Stimulated activated CD4-positive, alpha-beta T cell treated with anti-CD3 and anti-CD28 coated beads, Interleukin-1b, Interleukin-23, amount 100 ng/mL, for 1 hour (primary cell): ENCODE measurements at places on chromosomes 1 and 21.
A peak's percentile ranks its signal among the peaks of the same experiment; 100 is the strongest.

DNA sequence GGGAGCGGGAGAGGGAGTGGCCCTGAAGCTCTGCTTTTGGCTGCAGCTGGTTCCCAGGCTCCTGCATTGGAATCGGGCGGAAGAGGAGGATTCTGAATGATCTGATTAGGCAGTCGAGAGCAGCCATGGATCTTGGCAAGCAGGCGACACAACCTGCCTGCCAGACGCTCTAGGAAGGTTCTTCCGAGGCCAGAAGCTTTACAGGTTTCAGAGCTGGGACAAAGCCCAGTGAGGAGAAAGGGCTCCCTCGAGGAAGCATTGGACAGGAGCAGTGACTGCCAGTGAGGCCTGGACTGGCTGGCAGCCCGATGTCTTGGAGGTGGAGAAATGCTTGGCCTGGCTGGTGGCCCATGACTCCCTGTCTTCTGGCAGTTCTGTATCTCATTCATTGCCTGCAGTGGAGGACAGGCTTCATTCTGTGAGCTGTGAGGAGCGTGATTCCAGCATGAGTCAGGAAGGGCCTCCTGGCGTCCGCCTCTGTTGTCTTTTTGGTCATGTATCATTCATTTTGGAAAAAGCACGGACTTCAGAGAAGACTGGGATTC, 132.7 kb upstream of the IPO9 start:
- DNase-seq, result no peak

DNA sequence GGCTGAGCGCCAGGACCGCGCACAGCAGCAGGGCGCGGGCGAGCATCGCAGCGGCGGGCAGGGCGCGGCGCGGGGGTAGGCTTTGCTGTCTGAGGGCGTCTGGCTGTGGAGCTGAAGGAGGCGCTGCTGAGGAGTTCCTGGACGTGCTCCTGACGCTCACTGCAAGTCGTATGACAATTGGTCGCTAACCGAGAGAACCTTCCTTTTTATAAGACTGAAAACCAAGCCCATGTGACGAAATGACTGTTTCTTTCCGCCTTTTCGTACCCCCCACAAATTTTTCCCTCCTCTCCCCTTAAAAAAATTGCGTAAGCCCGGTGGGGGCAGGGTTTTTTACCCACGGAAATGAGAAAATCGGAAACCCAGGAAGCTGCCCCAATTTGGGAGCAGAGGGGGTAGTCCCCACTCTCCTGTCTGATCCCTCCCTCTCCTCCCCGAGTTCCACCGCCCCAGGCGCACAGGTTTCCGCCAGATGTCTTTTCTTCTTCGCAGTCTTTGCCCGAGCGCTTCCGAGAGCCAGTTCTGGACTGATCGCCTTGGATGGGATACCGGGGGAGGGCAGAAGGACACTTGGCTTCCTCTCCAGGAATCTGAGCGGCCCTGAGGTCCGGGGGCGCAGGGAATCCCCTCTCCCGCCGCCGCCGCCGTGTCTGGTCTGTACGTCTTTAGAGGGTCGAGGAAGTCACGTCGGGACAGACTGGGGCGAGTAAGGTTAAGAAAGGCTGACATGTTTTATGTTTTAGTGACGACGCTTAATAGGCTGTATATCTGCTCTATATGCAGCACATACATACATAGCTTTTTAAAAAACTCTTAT, at the start of gene PTGS2:
TSS of gene PTGS2 (minus strand) at position 179 of the 817 bp plus-strand sequence. CDS start at position 46, 133 bp downstream.
- DNase-seq, result no peak

GRCh38 chr1:175146529-175147213, 45.9 kb downstream of the KIAA0040 start:
- DNase-seq, result peak; percentile 47

DNA sequence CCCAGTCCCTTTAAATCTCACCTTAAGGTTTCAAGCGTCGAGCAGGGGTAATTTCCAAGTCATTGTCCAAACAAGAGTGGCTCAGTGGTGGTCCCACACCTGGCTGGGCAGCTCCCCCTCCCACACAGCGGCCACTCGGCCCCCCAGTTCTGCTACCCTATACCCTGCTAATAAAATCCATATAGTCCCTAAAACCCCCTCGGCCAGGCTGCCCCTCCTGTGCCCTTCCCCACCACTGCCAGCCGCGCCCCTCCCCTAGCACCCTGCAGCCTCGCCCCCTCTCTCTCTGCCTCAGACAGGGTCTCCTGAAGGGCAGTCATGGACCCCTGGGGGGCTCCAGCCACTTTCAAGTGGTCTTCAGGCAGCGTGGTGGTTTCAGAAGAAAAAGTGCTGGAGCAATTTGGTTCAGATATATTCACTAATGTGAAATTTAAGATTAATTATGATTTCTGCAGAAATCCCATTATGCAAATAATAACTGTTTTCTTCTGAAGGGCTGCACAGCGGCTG, 34.2 kb upstream of the TTC34 start:
- no peak for DNase-seq

DNA sequence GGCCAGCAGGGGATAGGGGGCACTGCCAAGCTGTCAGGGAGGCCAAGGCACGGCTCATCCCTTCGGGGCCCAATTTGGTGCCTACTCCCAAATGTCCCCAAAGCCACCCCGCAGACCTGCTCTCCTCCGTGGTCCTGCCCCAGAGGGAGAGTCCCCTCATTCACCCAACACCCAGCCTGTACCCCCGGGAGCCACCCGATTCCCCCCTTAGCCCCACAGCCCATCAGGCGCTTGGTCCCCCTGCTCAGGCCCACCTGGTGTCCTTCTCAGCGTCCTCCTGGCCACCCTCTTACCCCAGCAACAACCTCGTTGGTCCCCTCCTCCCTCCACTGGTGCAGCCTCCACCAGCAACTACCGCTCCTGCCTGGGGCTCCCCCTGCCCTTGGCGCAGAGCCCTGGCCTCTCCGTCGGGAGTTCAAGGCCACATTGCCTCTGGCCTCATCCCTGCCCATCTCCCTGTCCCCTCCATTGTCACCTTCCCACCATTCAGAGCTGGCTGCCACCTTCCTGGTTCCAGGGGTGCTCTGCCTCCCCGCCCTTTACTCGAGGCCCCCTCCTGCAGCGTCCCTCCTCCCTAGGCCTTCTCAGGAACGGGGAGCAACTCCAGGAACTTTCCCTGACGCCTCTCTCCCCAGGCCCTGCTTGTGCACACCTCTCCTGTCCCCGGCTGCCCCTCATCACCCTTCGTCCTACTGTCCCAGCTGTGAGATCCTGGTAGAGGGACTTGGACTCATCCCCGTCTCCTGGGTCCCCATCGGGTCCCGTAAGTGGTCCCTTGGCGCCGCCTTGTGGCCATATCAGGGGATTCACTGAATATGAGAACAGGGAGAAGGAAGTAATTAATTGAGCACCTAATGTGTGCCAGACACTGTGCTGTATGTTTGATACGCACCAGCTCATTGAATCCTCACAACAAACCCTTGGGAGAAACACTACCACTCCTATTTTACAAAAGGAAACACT, 73.9 kb downstream of the RAP1GAP start:
- DNase-seq, result peak; percentile 17

- DNase-seq, result no peak
Observed at GRCh38 chr1:42318601-42319000, 16.4 kb downstream of the FOXJ3 start.

DNA sequence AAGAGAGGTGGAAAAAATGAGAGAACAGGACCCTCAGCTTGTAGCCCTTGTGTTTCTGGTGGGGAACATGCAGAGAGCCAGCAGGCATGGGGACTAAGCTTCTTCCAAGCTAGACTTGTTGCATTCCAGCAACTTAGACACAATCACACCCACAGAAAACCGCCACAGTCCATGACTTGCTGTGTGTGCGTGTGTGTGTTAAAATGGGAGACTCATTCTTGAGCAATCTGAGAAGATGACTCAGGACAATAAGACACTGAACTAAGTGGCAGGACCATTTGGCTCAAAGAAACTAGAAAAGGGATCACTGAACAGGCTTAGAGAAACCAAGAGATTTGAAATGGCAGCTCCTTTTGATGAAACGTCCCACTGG, 78.0 kb downstream of the HLX start:
- DNase-seq, result no peak

- DNase-seq, result no peak
Observed at GRCh38 chr21:42068592-42068991, 2.5 kb upstream of the UMODL1 start.

DNA sequence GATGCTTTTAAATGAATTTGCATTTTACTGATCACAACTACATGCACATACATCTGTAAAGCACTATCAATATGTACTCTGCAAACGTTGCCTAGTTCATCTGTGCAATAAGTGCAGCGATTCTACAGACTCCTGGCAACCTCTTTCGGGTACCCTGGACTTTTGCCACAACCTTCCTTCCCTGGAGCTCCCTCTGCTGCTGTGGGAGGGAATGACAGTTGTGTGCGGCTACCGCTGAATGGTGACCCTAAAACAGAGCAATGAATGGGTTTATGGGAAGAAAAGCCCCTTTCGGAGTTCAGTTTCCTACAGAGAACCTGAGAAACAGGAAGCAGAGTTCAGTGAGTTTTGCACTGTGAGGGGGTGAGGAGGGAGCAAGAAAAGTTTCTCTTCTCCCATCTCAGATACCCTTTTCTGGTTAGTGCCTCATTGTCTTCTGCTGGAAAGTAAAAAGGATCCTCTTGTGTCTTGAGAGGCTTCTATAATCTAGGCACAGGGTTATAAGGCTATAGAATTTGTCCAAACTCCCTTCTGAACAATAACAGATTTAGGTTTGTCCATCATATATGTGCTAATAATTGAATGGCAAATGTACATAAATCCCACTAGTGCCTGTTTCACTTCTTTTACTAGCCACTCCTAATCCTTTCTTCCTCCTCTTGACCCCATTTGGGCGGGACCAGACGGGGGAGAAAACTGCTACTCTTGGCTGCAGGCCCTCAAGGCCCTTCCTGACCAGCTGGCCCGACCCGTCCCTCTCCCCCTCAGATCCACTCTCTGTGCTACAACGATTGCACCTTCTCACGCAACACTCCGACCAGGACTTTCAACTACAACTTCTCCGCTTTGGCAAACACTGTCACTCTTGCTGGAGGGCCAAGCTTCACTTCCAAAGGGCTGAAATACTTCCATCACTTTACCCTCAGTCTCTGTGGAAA, 19.8 kb upstream of the SARS1 start:
- DNase-seq, result no peak
